D721Med (cell line): ENCODE measurements at places on chromosomes 5 and 9.

DNA sequence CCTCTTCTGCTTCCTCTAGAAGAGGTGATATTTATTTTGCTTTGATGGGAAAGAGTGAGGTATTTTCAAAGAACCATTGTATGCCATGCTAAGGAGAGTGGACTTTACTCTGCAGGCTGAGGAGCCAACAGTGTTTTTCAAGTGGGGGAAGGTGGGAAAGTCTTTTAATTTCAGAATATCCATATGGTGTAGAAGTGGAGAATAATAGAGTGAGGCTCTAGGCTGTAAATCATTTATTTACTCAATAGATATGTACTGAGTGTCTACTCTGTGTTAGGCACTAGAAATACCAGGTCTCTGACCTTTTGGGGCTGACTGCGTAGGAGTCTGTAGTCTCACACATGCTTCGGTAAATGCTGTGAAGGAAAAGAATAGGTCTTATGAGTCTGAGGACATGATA, 30.7 kb upstream of the TENT2 start:
- DNase-seq = no peak

GRCh38 chr5:87188391-87188790, 79.3 kb upstream of the RASA1 start:
- no peak for DNase-seq

DNA sequence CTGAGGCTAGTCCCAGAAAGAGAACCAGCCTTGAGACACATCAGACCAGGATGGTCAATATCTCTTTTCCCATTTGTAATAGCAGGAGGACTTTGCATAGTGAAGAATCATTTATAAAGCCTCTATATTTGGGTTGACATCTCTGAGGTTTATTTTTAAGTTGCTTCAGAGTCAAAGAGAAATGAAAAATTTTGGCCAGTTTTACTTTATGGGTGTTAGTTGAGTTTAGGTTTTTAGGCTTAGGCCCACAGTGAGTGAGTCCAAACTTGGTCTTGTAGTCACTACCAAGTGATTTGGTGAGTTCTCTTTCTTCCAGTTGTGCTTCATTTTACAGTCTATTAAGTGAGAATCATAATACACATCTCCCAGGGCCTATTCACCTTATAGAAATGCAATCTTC, 5.3 kb upstream of the MEF2C start:
- DNase-seq = no peak

DNA sequence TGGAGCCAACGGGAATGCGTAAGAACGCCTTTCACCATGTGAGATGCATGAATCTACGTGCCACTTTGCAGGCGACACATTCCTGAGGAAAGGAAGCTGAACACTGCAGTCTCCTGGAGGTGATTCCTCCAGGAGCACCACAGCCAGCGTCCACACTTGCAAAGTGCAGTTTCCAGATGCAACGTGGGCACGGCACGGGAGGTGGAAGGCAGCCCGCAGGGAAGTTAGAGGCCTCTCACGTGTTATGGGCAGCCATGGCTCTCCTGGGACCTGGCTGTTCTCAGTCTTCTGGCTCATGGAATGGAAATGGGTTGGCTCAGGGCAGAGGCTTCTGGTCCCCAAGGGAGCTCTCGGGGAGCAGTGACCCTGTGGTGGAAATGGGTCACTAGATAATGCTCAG, 381.0 kb upstream of the IRX4 start:
- no peak for DNase-seq

GRCh38 chr9:121609822-121610637, 41.4 kb upstream of the DAB2IP start:
- no peak for DNase-seq

DNA sequence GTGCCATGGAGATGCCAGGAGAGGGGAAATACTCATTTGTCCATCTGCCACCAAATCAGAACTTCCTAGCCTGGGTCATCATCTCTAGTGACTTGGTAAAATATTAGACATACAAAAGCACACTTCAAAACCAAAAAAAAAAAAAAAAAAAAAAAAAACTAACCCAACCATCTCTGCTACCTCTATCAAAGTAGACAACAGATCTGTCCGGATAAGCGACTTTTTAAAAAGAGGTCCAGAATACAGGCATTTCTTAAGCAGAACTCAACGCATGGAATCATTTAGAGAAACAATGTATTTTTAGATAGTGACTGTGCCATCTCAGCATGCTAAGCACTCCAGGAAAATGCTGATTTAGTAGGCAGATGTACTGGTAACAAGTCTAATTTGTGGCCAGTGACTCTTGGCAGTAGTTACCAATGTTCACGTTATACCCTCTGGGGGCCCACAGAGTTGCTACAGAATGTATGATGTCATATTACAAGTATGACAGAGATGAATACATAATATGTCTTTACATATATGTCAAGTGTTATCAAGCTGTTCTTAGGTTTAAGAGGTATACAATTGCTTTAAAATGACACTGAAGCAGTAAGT, 107.8 kb downstream of the SMIM23 start:
- DNase-seq = no peak

- DNase-seq = no peak
These were observed 55.4 kb upstream of the MIER3 start for GRCh38 chr5:57007344-57007743.

DNA sequence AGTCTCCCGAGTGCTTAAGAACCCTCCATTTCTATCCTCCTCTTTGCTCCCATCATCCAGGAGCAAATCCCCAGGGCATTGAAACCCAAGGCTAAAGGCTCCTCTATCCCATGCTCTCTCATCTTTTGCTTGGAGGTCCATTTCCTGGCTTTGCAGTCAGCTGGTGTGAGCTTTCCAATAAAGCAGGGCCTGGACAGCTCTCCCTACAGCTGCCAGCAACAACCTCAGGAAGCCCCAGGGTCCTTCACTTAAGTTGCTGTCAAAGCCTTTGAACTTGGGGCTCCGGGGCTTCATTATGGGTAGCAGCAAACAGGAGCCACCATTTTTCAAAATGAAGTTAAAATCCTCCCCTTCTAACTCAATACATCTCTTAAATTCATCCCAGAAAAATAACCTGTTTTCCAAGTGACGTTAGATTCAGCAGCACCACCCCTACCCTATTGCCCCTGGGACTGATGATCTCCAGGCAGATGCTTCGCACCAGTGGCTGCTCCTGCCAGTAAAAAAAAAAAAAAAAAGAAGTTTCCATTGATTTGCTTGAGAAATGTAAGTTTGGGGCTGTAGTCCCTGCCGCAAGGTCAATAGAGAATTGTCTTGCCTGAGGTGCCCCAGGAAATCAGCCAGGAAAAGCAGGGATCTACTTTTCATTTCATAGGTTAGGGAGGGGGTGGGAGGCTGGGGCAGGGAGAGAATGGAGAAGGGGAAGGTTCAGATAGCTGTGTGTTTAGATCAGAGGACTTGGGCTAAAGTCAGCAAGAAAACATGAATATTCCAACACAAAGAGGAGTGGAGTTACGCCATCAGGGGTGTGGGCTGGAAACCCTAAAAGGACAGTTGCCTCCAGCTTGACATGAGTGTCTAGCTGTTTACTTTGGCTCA, 83.8 kb upstream of the IL6ST start:
- DNase-seq = no peak

GRCh38 chr9:19022206-19022605, 10.8 kb downstream of the SAXO1 start:
- DNase-seq = no peak

- DNase-seq = no peak
These were observed 4.7 kb upstream of the GLRX start for GRCh38 chr5:95826949-95827891.

DNA sequence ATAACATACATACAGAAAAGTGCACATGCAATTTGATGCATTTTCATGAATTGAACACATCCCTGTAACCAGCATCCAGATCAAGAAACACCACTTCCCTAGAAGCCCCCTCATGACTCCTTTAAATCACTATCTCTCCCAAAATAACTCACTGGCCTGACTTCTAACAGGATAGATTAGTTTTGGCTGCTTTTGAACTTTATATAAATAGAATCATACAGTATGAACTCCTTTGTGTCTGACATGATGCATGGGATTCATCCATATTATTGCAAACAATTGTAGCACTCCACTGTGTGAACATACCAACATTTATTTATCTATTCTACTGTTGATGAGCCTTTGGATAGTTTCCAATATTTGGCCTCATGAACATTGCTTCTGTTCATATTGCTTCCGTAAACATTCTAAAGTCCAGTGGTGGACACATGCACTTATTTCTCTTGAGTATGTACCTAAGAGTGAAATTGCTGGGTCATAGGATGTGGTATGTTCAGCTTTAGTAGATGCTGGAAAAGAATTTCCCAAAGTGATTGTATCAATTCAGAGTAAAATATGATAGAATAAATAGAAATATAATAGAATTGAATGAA, 148.7 kb upstream of the GDNF start:
- no peak for DNase-seq

GRCh38 chr9:16626577-16627130, 243.8 kb downstream of the BNC2 start:
- no peak for DNase-seq

DNA sequence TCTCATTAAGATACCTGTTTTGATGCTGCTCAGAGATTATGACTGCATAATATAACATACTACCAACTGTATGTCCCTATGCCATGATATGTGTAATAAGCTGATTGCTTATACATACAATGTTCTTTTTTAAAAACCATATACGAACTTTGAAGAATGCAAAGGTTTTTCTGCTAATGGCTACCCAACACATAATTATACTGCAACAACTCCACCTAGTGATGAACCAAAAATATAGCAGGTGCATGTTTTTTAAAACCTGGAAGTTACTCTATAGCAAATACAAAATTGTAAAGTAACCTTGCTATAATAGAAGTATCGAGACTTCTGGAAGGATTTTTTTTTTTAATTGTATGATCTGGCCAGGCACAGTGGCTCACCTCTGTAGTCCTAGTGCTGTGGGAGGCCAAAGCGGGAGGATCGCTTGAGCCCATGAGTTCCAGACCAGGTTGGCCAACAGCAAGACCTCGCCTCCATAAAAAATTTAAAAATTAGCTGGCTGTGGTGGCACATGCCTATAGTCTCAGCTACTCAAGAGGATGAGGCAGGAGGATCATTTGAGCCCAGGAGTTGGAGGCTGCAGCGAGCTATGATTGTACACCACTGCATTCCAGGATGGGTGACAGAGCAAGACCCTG, 49.1 kb downstream of the HOMER1 start:
- DNase-seq = no peak

DNA sequence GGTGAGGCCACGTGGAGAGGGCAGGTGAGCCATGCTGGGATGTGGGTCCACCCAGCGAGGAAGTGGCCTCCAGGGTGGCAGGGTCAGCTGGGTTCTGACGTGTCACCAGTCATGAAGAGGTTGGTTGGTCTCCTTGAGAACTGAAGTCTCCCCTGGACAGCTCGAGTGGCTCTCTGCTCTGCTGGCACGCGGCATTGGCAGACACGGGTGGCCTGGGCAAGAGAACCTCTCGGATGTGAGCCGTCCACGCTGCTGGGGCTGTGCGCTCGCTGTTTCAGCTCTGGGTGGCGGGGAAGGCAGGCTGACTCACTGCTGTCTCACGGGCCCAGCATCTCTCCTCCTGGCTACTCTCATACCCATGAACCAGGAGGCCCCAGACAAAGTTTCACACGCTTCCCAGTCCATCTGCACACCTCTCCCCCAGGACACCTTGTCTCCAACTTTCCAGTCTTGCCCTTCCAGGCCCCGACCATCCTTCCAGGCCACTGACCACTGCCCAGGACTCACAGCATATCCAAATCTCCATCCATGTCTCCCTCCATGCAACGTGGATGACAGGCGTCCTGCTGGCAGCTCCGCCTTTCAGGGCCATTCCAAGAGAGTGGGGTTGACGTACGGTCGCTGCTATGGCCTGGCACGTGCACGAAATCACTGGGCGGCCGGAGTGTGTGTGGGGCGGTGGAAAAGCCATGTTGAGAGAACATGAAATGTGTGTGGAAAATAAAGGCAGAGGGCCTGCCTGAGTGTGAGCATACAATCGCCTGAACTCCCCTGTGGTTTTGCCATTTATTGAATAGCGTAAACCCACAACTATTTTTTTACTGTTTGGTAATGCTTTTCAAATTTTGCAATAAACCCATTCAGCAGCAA, 145.0 kb upstream of the COL5A1 start:
- no peak for DNase-seq

DNA sequence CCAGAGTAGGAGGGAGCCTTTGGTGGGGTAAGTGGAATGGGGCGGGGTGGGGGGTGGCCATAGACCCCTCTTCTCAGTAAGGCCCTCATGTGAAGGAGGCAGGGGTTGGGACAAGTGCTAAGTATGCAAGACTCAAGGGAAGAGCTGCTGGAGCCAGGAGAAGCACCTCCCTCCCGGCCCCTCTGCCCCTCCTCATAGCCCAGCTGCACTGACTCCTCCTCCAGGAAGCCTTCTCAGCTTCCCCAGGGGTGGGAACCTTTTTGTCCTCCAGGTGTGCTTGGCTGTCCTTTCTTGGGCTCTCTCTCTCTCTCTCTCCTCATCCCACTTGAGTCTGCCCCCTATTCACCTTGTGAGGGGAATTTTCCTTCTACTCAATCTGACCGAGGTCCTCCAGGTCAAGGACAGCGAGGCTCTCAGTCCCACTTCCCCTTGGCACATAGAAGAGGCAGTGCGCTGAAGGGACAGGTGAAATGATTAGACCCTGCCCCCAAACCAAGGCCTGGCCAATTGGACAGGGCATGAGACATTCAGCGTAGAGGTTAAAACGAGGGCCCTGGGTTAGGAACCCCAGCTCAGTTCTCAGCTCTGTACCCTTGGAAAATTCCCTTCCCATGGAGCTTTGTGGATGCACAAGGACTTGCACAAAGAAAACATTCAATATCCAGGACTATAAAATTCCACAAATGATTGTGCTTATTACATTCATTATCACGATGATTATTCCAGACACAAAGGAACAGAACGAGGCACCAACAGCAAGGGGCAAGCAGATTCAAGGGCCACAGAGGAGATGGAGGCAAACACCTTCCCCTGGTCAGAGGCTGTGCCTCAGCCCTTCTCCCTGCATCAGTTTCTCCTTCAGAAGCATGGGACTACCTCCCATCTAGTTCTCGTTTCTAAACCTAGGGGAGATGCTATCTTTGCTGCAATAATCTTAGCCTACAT, 45.6 kb upstream of the IL17B start:
- DNase-seq = no peak

DNA sequence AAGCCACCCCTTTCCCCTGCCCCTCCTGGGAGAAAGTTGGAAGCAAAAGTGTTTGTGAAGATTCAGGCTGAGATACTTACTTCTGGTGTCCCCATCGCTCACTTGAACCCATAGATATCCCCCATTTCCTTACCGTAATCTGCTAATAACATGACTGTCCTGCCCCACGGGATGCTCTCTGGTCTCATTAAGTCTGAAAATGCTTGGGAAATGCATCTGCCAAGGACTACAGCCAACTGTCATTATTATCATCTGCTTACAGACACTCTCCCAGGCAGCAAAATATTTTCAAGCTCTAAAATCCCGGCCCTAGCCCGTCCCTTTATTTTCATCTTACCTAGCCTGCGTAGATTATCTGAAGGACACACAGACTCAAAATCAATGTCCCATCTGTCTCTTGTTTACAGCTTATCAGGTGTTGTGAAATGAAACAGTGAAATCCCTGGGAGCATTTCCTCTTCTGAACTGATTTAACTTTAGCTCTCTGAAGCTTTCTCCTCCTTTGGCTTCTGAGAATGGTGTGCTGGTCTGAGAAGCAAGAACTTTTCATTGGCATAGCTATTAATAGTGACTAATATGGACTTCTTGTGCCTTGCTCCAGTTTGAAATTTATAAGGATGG, 126.9 kb upstream of the OSMR start:
- DNase-seq = no peak
